Stimulated activated CD4-positive, alpha-beta T cell treated with anti-CD3 and anti-CD28 coated beads, Interleukin-12 subunit alpha, Interleukin-12 subunit beta, amount 100 ng/mL, for 4 hours (primary cell): ENCODE measurements at places on chromosomes 1 and 21.

GRCh38 chr1:32902535-32902920 is 1.3 kb upstream of the TMEM54 start:
- DNase-seq = no peak

- no peak for DNase-seq
Observed at GRCh38 chr1:207992677-207993236, 81.8 kb upstream of the CD34 start.

- no peak for DNase-seq
Observed at GRCh38 chr1:165168467-165168866, 188.0 kb downstream of the LMX1A start.

GRCh38 chr1:66000033-66000637 is 207.4 kb downstream of the PDE4B start:
- DNase-seq = no peak

DNA sequence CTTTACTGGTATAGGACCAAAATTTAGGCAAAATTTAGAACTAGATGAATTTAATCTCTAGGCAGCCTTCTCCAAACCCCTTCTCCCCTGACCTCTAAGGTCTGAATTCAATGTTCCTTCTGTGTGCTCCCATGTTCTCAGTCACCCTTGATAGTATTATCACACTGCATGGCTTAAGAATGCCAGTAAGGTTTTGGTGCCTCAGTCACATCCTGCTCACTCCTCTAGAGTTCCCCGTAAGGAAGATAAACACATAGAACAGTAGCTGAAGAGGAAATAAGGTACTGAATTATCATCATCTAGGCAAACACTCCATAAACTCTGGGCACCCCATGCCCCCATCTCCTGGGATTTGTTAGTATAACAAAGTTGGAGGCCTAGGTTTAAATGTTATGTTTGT is 18.2 kb downstream of the PRRX1 start:
- DNase-seq = no peak

DNA sequence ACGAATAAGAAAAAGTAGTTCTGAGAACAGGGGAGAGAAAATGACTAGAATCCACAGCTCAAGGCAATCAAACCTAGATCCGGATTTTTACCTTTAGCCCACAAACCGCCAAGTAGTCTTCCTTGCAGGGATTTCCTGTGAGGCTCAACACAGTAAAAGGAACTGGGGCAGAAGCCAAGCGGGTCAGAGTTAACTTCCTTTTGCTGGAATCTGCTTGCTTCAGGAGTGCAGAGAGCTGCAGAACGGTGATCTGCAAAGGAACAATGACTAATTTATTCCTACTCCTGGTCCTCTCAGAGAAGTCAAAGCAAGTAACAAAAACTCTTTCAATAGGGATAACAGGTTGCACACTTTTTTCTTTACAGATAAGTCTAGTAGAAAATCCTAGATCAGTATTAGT is 53.4 kb downstream of the UBR4 start:
- no peak for DNase-seq

- no peak for DNase-seq
Observed at GRCh38 chr1:162709870-162710269, 77.6 kb downstream of the DDR2 start.

GRCh38 chr1:8182034-8182761 is 135.7 kb upstream of the SLC45A1 start:
- no peak for DNase-seq

DNA sequence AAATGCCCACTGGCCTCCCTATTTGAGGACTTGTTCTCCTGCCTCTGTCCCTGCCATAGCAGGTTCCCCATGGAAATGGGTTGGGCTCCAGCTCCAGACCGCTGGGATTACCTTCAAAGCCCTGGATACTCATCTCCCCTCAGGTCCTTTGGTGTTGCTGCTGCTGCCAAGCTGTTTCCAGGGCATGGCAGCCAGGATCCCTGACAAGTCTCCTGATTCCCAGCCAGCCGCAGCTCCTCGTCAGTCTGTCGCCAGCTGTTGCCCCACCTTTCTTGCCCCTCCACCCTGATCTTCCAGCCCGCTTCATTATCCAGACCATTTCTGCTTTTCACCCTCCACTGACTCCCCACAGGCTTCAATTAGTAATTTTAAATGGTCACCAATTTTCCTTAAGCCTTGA is 68.3 kb upstream of the KCND3 start:
- DNase-seq = no peak

GRCh38 chr1:87394513-87394912 is 65.8 kb downstream of the LMO4 start:
- no peak for DNase-seq
